DND-41 (cell line): ENCODE measurements at places on chromosomes 11 and 22.

DNA sequence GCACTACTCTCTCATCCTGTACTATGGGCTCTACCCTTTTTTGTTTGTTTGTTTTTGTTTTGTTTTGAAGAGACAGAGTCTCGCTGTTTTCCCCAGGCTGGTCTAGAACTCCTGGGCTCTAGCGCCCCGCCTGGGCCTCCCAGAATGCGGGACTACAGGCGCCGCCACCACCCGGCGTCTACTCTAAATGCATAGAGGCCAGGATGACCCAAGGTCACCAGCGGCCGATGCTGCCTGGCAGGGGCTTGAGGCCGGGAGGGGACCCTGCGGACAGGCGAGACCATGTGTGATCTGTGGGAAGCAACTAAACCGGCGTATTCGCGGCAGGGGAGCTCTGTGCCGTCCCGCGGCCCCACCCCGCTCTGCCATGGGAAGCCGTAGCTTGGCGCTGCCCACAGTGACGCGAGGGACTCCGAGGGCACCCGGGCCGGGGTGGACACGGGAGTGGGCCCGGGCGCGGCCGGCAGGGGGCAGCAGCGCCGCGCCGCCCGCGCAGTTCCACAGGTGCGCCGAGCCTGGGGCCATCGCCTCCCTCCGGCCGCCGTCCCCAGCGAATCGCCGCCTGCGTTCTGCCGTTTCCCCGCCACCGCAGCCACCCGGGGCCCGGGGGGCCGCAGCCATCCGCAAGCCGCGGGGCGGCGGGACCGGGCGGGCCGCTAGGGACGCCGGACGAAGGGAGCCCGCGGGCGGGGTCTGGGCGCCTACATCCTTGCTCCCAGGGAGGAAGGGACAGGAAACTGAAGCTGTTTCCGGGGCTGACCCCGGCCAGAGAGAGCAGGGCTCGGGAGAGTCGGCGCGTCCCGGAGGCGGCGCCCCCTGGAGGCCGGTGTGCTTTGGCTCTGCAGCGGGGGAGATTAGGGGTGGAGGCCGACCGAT, 12.3 kb upstream of the HDHD5 start:
- peak; percentile 84 for DNase-seq

- no peak for DNase-seq
Observed at GRCh38 chr11:8320076-8320475, 56.4 kb upstream of the LMO1 start.

- DNase-seq, result no peak
Observed at GRCh38 chr11:34929794-34930763, 13.7 kb downstream of the PDHX start.

GRCh38 chr11:102085864-102086551, 24.2 kb upstream of the YAP1 start:
- no peak for DNase-seq
